RWPE1 (cell line): ENCODE measurements at places on chromosomes 13 and 19.
A peak's percentile ranks its signal among the peaks of the same experiment; 100 is the strongest.

DNA sequence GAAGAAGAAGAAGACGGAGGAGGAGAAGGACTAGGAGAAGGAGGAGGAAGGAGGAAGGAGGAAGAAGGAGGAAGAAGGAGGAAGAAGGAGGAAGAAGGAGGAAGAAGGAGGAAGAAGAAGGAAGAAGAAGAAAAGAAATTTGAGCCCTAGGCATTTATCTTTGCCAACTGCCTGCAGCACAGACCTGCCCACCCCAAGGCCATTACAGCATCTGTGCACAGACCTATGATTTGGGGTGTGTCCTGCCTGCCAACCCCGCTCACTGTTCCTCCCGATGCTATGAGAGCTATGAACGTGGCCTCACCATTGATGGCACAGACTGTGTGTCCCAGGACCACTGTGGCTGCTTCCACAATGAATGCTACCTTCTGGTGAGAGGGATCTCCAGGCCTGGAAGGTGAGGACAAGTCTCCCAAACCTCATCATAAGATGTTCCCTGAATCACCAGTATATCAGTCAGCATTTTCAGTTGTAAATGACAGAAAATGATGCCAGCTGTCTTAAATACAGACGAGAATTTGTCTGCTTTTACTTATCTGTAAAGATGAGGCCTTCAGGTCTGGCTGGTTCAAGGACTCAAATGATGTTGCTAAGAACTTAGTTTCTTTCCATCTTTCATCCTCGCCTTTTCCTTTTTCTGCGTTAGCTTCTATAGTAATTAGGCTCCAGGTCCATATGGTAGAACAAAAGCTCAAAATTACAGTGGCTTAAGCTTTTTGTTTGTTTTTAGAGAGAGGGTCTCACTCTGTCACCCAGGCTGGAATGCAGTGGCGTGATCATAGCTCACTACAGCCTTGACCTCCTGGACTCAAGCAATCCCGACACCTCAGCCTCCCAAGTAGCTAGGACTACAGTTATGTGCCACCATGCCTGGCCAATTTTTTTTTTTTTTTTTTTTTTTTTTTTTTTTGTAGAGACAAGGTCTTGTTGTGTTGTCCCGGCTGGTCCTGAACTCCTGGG, 3.9 kb upstream of the SDHAF1 start:
- DNase-seq, result no peak

DNA sequence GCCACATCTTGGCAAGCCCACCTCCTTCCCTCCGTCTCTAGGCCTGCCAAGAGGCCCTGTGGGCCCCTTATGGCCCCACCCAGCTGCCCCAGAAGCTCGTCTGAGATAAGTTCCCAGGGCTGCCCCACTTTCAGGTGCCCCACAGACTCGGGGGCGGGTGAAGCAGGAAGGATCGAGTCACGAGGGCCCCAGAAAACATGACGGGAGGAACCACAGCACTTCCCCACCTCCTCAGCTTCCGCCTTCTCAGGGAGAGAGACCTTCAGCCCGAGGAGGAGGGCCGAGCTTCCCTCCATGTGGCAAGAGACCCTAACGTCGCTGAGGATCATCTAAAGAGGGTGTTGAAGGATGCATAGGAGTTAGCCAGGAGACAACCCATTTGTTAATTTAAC, 4.5 kb upstream of the IL12RB1 start:
- no peak for DNase-seq

- no peak for DNase-seq
Measured at GRCh38 chr13:35479038-35479492, 2.6 kb upstream of the MAB21L1 start.

- DNase-seq, result no peak
Measured at GRCh38 chr19:35742121-35742724, at the start of gene IGFLR1. Gene IGFLR1, minus strand, starts transcription at chr19:35742452. Its CDS starts 1,272 bp downstream, at chr19:35741180.

- DNase-seq, result no peak
Measured at GRCh38 chr19:42316223-42317211, 3.4 kb downstream of the TMEM145 start.

DNA sequence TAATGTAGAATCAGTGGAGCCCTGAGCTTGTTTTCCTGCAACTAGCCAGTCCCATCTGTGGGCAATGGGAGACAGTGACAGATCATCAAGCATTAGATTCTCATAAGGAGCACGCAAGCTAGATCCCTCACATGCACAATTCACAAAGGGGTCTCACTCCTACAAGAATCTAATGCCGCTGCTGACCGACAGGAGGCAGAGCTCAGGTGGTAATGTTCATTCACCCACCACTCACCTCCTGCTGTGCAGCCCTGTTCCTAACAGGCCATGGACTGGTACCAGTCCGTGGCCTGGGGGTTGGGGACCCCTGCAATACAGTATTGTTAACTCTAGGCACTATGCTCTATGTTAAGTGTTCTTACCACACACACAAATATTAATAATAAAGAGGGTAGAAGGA, 362.8 kb downstream of the RBM26 start:
- DNase-seq, result no peak

GRCh38 chr19:497491-497868, 1.2 kb downstream of the MADCAM1 start:
- no peak for DNase-seq

DNA sequence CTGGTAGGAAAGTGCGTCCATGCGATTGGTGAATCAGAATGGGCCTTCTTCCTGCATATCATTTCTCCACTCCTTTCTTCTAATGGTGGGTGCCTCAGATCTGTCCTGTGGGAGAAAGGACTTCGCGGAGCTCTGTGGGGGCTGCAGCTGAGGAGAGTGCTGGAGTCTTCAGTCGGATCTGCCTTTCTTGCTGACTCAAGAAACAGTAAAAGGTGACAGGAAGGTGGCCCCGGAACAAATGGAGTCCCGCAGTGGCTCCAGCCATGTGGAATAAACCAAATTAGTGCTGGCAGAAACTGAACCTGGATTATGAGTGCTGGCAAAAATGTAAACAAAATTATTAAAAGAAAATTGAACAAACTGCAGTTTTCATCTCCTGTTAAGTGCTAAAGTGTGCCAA, 15.1 kb upstream of the GAS6 start:
- no peak for DNase-seq

DNA sequence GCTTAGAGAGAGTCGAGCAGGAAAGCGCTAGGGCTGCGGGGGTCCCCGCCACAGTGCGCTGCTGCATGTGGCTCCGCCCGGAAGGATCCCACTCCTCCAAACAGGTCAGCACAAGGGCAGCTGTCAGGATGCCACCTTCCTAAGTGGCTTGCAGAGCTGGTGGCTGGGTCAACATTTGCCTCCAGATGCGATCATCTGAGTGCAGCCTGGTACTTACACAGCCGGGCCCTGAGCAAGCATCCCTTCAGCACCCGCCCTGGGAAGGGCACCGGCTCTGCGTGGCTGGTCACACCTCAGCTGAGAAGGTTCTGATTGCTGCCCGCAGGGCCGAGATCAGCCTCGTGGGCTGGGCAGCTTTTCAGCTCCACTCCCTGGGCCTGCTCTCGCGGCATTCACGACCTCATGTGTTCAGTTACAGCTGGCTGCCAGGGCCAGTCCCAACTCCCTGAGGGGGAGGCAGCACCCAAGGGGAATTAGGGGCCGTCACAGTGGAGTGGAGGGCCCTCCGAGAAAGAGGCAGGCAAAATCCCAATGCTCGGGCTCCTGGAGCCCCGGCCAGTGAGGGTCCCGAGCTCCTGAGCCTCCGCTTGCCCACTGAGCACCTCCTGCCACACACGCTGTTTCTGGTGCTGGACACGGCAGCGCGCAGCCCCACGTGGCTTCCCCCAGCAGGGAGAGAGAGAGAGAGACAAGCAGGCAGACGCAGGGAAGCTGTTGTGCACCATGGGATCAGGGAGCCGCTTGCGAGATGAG, 26.8 kb downstream of the AP1M1 start:
- no peak for DNase-seq

- DNase-seq, result no peak
Measured at GRCh38 chr13:93344048-93344705, 117.6 kb downstream of the GPC6 start.

DNA sequence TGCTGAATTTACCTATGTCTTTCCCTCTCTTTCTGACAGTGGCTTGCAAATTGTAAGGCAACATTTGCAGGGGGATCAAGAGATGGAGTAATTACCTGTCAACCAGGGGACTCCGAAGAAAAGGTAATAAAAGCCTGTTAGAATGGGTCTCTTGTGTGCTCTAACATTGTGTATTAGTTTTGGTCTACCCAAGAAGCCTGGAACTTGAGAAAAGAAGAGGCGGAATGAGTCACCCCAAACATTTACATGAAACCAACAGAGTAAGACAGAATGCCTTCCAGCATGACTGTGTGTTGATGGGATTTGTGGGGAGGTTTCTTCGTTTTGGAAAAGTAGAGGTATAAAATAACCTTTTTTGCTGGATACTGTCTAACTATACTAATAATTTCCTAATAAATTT, 36.7 kb downstream of the ZAR1L start:
- DNase-seq, result no peak

- DNase-seq, result no peak
Measured at GRCh38 chr13:41085961-41086585, 24.8 kb downstream of the WBP4 start.

DNA sequence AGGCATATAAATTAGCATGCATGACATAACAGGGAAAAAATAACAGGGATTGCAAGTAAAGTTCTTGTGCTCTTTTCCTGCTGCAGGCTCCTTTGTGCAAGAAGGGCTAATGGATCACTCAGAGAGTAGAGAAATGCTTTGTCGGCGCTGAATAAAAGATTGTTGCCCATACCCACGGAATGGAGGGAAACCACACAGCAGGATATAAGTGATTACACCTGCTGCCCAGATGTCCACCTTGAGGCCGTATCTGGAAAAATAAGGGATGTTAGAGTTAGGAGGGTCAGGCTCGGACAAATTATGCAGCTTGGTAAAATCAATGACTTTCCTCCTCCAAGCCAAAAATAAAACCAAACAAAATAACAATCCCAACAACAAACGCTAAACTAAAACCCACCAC, 322.3 kb downstream of the DCLK1 start:
- DNase-seq, result no peak

DNA sequence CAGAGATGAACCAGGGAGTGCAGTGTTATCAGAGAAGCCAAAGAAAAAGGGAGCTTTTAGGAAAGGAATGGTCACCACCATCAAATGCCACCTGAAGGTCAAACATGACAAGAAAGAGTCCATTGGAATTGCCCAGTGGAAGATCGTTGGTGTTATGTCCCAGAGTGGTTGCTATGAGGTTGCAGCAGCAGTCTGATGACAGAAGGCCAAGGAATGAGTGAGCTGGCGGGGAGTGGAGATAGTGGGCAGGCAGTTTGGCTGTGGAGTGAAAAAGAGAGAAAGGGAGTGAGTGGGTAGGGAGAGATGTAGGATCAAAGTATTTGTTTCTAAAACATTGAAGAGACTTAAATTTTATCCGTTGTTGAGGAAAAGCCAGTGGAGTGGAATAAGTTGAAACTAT, 117.4 kb upstream of the WASF3 start:
- no peak for DNase-seq

DNA sequence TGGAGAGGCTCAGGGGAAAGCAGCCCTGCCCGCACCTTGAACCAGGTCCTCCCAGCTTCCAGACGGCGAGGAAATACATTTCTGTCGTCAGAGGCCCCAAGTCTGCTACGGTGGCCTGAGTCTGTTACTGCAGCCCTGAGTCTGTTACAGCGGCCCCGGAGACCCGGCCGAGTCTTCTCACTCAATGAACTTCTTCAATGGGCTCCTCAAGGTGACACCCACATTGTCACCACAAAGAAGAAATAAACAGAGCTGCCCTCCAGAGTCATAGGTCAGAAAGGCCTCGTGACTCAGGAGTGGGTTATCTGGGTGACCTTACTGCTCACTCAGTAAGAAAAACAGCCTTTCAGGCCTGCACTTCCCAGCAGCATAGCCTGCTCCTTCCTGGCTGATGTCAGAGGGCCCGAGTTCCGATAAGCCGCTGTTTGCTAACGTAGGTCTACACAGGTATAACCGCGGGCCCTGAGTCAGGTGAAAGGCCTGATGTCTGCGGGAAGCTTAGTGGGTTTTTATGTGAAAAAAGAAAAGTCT, 66.9 kb upstream of the TM9SF2 start:
- DNase-seq, result no peak

- DNase-seq, result peak; percentile 23
Measured at GRCh38 chr19:49767381-49767780, 580 bp downstream of the AP2A1 start.

DNA sequence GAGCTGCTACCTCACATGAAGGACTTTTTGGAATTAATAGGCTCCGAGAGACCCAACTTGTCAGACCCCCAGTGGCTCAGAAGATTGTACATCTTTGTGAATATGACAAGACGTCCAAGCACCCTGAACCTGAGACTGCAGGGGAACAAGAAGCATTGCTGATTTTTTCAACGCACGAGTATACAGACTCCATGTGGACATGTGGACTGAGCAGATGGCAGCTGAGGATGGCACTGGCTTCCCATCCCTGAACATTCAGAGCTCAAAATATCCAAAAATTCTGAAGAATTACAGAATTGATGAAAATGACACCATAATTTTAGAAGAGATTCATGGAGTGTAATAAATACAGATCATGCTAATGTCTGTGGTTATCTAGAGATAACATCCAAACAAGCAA, 254.1 kb downstream of the MZT1 start:
- no peak for DNase-seq

DNA sequence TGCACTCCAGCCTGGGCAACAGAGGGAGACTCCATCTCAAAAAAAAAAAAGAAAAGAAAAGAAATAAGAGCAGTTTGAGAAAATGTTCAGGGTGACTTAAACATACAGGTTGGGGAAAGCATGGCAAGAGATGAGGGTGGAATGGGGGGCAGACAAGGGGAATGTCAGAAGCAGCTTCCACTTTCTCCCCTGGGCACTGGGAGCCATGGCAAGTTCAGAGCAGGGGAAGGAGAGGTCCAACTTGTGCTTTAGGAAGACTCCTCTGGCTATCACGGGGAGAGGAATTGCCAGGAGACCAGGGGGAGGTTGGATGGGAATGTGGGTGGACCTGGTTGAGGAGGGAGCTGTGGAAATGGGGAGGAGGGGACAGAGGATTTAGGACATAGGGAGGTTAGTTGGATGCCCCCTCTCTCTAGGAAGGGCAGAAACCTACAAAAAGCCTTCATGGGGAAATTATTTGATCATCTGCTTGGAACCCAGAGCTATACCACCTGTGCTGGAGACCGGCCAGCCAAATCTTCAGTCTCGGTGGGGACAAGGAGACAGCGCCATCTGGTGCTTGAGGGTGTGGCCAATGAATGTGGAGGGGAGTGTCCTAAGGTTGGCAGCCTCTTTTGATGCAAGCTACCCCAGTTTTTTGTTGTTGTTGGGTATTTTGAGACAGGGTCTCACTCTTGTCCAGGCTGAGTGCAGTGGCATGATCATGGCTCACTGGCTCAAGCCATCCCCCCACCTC, 7.3 kb upstream of the STRN4 start:
- DNase-seq, result no peak
